ENCODE measurements at places on chromosomes 7 and 10. TPM values are rescaled to one million over a fixed set of nuclear protein-coding genes. Genes with fewer than 3 reads are reported as not detected.

The MRLN gene
- total RNA-seq = not detected

The LRRC17 gene
- 95.6 TPM for total RNA-seq

The CALHM1 gene
- not detected for total RNA-seq

The MMP21 gene
- 0.09 TPM for total RNA-seq

The PNLIPRP2 gene
- total RNA-seq = not detected

The ZPBP gene
- not detected for total RNA-seq

The PHTF2 gene
- total RNA-seq = 47.5 TPM

The DNAJC12 gene
- total RNA-seq = 1.1 TPM

The IFIT2 gene
- 30.7 TPM for total RNA-seq

The CPVL gene
- total RNA-seq = 3.2 TPM

The ANKRD30A gene
- not detected for total RNA-seq

The TEX47 gene
- not detected for total RNA-seq

The PAX4 gene
- total RNA-seq = not detected

The CALCR gene
- not detected for total RNA-seq

The PTPRZ1 gene
- total RNA-seq = 0.72 TPM

The HOXA13 gene
- not detected for total RNA-seq

The EPO gene
- not detected for total RNA-seq

The TRIM4 gene
- total RNA-seq = 26.3 TPM

The HOXA2 gene
- total RNA-seq = 0.16 TPM

The STX1A gene
- total RNA-seq = 3.6 TPM

The ICA1 gene
- 0.45 TPM for total RNA-seq

Data from fibroblast of the aortic adventitia (primary cell).